K562 (cell line): ENCODE measurements at places on chromosomes 1 and 21. TPM values are rescaled to one million over a fixed set of nuclear protein-coding genes. Genes with fewer than 3 reads are reported as not detected.

E2F2 gene
- 22.5 and 25.3 TPM in 2 replicates for total RNA-seq

OR2AK2 gene
- total RNA-seq: not detected in 2 replicates

TRABD2B gene
- total RNA-seq: not detected in 2 replicates

CYP4A22 gene
- total RNA-seq: 0.07 TPM in 1 of 2 replicates, not detected in the other

DNA sequence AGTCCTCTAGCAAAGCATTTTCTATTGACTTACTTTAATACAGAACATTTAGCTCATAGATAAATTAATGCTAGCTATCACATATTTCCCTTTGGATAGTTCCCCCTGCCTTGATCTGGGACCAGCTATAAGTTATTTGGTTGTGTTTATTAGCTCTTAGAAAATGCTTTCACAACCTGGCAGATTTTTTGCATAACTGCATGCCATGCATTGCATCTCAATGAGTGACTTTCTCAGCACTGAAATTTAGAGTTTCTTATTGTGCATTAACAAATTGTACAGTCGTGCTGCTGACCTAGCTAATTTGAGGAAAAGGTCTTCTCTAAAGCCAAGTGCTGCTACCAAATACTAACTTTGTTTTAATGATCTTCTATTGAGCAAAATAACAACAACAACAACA, 164.8 kb downstream of the PLPPR5 start:
- DNase-seq: no peak

GRCh38 chr1:97877307-97877706, 43.5 kb downstream of the DPYD start:
- no peak for DNase-seq

DNA sequence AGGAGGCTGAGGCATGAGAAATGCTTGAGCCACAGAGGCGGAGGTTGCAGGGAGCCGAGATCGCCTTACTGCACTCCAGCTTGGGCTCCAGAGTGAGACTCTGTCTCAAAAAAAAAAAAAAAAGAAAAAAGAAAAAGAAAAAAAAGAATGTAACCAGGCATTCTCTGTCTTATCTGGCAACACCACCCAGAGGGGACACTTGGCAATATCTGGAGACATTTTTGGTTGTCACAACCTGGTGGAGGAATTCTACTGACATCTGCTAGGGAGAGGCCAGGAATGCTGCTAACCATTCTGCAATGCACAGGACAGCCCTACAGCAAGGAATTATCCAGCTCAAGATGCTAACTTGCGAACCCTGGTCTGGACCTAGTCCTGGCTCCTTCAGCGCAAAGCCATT, 2.3 kb upstream of the CNR2 start:
- peak; percentile 34 for DNase-seq

DNA sequence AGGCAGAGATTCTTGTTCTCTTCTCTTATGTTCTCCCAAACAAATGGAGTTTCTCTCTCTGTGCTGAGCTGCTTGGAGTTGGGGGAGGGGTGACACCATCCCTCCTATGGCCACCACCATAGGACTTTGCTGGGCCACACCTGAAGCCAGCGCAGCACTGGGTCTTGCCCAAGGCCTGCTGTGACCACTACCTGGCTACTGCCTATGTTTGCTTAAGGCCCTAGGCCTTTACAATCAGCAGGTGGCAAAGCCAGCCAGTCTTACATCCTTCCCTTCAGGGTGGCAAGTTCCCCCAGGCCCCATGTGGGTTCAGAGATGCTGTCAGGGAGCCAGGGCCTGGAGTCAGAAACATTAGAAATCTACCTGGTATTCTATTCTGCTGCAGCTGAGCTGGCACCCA, 6.3 kb upstream of the MTARC2 start:
- no peak for DNase-seq

- no peak for DNase-seq
Observed at GRCh38 chr21:45384656-45385548, 20.1 kb upstream of the COL18A1 start.

GRCh38 chr1:67700692-67701410, 15.8 kb downstream of the GADD45A start:
- peak; percentile 79 for DNase-seq
